Stimulated activated CD8-positive, alpha-beta memory T cell treated with anti-CD3 and anti-CD28 coated beads, Interleukin-15, amount 100 ng/mL, for 48 hours (primary cell): ENCODE measurements at places on chromosomes 11 and 22.
A peak's percentile ranks its signal among the peaks of the same experiment; 100 is the strongest.

DNA sequence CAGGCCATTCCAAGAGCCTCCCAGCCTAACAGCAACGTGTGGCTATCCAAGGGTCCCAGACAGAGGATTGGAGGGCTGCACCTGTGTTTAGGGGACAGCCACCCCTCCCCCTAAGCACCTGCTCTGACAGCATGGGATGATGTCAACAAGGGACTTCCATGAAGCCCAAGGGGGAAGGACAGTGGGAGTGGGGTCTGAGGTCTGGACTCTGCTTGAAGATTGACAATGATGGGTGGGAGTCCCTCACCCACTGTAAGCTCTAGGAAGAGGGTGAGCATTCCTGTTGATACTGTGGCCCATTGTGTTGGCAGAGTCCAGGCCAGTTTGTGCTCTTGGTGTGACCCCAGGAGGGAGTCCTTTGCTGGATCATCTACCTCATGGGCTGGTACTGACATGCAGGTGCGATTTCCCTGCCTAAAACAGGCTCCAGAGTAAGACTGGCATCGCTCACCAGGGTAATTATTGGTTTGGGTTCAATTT, 46.9 kb upstream of the TUB start:
- no peak for DNase-seq

DNA sequence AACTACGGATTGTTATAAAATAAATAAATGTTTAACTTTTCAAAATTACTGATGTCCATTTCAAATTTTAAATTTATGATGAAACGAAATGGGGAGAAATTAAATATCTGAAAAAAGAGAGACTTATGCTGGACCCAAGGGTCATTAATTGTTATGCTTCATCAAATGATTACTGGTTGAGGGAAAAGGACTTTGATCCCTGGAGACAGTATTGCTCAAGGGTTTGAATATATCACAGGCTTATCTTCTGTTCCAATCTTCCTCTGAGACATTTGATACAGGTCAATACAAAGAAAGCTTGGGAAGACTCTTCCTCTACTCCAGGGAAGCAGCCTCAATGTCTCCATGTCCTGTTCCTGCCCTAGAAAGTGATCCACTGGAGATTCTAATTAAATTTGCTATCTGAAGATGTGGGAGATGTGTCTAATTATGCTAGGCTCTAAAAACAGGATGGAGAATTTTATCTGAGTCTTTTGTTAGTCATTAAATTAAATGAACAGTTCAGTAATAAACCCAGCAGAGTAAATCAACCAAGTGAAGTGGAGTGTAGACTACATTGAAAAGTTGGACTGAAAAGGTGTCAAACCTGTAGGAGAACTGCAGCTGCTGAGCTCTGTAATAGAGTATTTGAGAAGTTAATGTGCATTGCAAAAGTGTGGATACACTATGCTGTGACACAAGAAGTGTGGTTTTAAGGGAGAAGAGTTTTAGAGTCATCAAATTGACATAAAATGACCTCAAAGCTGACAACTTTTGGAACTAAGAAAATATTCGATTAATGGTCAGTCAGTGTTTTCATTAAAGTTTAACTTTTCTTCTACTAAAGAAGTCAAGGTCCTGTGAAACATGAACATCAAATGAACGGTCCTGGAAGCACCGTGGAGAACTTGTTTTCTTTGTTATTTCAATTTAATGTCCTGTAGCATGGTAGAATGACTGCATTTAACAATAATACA, 623.7 kb upstream of the CCDC90B start:
- no peak for DNase-seq

DNA sequence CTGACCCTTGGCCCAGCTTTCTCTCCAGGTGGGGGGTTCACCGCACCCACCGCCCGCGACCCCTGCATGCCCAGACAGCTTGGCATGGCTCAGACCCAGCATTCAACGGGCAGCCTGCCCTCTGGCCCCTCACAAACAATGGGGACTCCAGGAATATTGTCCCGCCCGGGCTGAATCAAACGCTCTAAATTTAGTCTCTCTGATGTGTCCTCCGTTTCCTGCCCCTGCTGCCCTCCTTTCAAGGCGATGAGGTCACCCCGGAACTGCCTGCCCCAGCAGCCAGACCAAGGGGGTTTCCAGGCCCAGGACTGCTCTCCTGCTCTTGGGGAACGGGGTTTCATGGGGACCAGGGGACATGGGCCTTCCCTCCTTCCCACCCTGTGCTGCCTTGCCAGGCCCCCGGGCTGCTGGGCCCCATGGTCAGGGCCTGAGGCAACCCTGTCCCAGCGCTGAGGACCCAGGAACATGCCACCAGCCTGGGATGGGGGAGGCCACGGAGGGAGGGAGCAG, 10.1 kb upstream of the PDGFB start:
- DNase-seq: peak; percentile 32

GRCh38 chr11:106128740-106129139, 51.3 kb downstream of the AASDHPPT start:
- DNase-seq: no peak

GRCh38 chr11:76659672-76660532, 10.6 kb downstream of the LRRC32 start:
- no peak for DNase-seq

DNA sequence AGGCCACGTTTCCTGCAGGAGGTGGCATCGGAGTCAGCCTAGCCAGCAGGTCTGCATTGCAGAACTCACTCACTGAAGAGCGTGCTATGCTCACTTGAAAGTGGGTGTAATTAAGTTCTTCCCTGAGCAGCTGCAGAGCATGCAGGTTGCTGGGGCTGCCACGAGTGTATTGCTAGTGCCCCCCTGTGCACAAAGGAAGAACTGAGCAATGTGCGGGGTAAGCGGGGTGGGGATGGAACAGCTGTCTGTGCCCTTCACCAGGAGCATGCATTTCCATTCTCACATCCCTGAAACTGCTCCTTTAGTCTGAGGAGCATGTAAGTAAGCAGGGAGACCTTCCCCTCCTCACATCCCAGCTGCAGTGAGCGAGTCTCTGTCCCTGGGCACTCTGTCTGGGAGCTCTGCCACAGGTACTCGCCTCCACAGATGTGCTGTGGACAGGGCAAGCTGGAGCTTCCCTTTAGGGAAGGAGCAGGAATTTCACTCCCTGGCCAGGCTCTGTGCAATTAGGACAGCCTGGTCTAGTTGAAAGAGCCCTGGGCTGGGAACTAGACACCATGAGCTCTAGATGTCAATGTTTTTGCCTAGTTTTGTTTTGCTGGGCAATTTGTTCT, 1031.8 kb downstream of the NTM start:
- DNase-seq: no peak

- DNase-seq: no peak
Observed at GRCh38 chr11:8242499-8243280, 21.0 kb downstream of the LMO1 start.

DNA sequence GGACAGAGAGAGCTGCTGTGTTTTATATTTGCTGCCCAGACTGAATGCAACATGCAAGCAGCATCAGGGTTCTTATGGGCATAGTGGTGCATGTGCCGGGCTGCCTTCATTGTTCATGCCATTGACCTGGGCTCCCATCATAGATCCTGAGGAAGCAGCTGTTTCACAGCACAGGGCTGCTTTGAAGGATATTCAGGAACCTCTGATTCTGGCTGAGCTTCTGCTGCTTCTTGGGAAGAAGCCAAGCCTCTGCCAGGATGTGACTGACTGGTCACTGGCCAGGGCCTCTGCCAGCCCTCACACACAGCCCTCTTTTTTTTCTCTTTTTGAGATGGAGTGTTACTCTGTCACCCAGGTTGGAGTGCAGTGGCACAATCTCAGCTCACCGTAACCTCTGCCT, 43.3 kb downstream of the CYB5R2 start:
- DNase-seq: no peak

DNA sequence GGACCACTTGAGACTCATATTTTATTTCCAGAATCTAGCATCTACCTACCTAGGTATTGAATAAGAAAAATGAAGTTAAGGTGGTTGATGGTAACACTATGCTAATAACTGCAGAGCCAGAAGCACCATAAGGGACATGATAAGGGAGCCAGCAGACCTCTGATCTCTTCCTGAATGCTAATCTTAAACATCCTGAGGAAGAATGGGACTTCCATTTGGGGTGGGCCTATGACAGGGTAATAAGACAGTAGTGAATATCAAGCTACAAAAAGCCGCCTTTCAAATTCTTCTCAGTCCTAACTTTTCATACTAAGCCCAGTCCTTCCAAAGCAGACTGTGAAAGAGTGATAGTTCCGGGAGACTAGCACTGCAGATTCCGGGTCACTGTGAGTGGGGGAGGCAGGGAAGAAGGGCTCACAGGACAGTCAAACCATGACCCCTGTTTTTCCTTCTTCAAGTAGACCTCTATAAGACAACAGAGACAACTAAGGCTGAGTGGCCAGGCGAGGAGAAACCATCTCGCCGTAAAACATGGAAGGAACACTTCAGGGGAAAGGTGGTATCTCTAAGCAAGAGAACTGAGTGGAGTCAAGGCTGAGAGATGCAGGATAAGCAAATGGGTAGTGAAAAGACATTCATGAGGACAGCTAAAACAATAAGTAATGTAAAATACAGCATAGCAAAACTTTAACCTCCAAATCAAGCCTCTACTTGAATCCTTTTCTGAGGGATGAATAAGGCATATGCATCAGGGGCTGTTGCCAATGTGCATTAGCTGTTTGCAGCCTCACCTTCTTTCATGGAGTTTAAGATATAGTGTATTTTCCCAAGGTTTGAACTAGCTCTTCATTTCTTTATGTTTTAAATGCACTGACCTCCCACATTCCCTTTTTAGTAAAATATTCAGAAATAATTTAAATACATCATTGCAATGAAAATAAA, 2.1 kb downstream of the HBB start:
- DNase-seq: no peak

- no peak for DNase-seq
Observed at GRCh38 chr11:61472868-61473267, 35.7 kb upstream of the LRRC10B start.

DNA sequence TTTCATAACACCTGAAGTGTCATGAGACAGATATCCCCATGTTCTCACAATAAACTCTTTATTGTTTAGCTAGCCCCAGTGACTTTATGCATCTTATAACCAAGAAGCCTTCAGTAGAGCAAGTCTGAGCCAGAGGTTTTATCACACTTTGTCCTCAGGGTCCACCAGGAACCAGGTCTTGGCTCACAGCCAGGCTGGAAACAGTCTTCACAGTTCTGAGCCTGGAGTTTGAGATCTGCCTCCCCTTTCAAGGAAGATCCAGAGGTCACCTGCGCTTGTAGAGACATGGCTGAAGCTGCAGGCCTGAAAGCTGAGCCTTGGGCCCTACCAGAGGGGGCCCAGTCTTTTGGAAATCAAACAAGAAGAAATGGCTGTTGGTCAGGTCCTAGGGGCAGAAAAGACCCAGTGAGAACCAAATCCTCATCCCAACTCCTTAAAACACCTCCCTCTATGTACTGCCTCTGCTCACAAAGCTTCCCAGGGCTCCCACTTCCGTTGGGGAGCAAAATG, 3.5 kb downstream of the RRP8 start:
- DNase-seq: no peak

DNA sequence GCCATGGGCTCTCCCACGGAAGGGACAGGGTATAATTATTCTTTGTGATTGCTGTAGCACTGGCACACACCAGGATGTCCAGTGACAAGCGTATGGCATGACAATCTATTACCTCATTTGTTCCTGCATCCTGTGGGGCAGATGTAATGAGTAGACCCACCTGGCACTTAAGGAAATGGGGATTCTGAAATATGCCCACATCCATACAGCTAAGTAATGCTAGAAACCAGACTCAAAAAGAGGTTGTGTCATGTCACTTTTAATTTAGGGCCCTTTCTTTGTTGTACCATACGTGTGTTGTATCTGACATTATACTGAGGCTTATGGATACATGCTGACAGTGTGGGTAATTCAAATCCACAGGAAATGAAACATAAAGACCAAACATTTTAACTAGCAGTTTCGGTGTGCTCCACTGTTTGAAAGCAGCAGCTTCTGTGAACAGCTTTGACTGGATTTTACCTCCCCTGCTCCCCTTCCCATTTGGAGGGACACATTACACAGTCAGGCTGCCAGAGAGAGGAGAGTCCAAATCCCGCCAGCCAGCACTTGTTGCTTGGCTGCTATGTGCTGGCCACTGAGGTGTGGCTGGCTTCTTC, 21.2 kb downstream of the GRAMD1B start:
- no peak for DNase-seq

DNA sequence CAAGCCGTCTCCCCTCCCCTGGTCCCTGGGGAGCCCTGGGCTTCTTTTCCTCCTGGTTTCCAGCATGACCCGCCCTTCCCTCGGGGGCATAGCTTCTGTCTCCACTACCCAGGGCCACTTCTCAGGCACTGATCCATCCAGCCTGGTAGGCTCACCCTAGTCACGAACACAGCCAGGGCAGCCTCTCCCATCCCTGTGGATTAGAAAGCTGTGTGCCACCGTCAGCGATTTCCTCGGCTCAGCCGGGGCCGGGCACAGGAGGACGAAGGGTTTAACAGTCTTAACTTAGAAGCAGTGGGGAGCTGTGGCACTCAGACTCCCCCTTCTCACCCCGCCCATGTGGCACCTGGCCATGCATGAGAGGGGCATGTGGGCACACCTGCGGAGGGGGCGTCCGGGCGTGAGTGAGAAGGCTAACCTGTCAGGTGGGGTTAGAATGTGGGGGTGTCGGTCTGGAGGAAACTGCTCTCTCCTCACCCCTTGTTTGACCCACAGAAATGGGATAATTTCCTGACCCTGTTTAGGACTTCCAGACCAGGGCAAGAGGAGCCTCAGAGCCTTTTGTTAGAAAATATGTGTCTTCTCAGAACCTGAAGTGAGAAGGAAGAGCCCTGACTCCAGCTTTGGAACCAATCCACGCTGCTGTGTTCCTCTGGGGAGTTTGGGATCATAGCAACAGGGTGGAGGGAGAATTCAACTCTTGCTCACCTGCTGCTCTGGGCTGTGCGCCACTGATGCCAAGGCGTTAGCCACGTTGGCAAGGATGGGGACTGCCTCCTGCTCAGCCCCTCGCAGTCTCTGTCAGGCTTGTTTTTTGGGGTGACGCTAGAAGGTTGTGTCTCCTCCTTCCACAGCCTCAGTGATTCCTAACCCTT, 14.6 kb downstream of the GLB1L2 start:
- DNase-seq: no peak

DNA sequence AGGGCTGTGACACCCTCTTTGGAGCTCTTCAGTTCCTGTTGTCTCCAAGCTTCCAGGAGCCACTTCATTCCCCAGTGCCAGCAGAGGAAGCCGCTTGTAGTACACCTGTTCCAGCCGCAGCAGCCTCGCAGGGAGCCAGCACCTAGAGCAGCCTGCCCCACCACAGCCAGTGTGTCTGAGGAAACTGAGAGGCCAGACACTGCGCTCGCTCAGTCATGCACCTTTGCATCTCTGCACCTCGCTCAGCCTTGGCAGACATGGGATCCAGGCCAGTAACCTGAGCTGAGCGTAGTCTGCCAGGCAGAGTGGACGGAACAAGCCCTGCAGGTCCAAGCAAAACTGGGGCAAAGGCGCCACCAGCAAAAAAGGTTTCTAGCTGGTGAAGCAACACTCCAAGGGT, 1072.1 kb downstream of the JRKL start:
- no peak for DNase-seq
